ENCODE measurements at places on chromosomes 1 and 21. TPM values are rescaled to one million over a fixed set of nuclear protein-coding genes. Genes with fewer than 3 reads are reported as not detected.

- no peak overlapping the region for H3K4me3 ChIP-seq
- H3K4me1 ChIP-seq, result no peaks in the 10 kb centered on the region
- H3K27me3 ChIP-seq, result peaks cover 4% of the 10 kb centered on the region
Measured at GRCh38 chr1:53470155-53470554, 11.0 kb downstream of the DMRTB1 start.

DNA sequence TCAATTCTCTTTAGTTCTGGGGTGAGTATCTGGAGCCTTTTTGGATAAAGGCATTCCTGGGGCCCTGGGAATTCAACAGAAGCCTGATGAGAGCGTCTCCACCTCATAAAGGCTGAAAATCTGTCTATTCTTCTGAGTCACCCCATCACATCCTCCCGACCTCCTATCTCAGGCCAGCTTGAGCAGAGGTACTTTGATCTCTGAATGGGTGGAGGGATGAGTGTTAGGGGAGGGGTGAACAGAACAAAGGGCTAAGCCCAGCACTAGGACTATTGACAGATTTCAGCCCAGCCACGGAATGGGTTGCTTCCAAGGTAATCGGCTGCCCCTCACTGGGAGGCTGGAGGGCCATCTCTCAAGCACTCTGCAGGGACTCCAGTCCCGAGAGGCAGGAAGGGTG is 2.5 kb upstream of the MYBPH start:
- no peak overlapping the region for H3K27ac ChIP-seq
- no peak overlapping the region for H3K4me3 ChIP-seq
- no peak for DNase-seq
- peaks cover 18% of the 10 kb centered on the region for H3K27me3 ChIP-seq

- H3K36me3 ChIP-seq, result peaks cover 32% of the 10 kb centered on the region
- no peaks in the 10 kb centered on the region for H3K4me1 ChIP-seq
- no peak for DNase-seq
- H3K4me3 ChIP-seq, result no peak overlapping the region
- H3K27me3 ChIP-seq, result no peaks in the 10 kb centered on the region
- no peak overlapping the region for H3K27ac ChIP-seq
Measured at GRCh38 chr21:43982489-43983078, 29.5 kb upstream of the TRAPPC10 start.

- peak overlapping the region; percentile 60 for H3K4me3 ChIP-seq
- H3K36me3 ChIP-seq, result no peaks in the 10 kb centered on the region
- no peak overlapping the region for H3K27ac ChIP-seq
- no peak for DNase-seq
- no peaks in the 10 kb centered on the region for H3K27me3 ChIP-seq
Measured at GRCh38 chr1:65266476-65266875, 42.9 kb upstream of the DNAJC6 start.

- no peak overlapping the region for H3K27ac ChIP-seq
- H3K27me3 ChIP-seq, result no peaks in the 10 kb centered on the region
- H3K4me1 ChIP-seq, result peaks cover 4% of the 10 kb centered on the region
- H3K36me3 ChIP-seq, result peaks cover 45% of the 10 kb centered on the region
- no peak overlapping the region for H3K4me3 ChIP-seq
Measured at GRCh38 chr1:2488688-2489087, 12.6 kb downstream of the PLCH2 start.

DNA sequence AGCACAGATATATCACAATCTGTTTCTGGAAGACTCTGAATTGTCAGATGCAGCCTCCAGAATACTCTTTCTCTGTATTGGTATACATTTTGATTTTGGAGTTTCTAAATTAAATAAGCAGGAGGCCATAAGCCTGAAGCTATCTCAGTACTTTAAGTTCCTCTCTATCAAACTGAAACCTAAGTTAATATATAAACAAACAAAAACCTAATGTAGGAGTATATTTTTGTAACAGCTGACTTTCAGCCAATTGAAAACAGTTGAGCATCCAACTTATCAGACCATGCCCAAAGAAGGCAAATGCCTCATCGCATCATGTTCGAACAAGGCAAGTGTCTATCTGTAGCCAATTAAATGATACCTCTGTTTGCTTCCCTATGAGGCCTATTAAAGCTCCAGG is 1054.4 kb downstream of the AMY1C start:
- DNase-seq, result no peak
- H3K4me3 ChIP-seq, result no peak overlapping the region
- H3K27ac ChIP-seq, result no peak overlapping the region
- no peaks in the 10 kb centered on the region for H3K4me1 ChIP-seq
- no peaks in the 10 kb centered on the region for H3K36me3 ChIP-seq
- no peaks in the 10 kb centered on the region for H3K27me3 ChIP-seq

GRCh38 chr1:237316352-237316751 is 274.4 kb downstream of the RYR2 start:
- H3K27me3 ChIP-seq, result peaks cover 28% of the 10 kb centered on the region
- no peaks in the 10 kb centered on the region for H3K36me3 ChIP-seq
- H3K27ac ChIP-seq, result no peak overlapping the region
- H3K4me1 ChIP-seq, result no peaks in the 10 kb centered on the region

The U2AF1 gene
- total RNA-seq, result 37.9 TPM

The SETD4 gene
- 23.3 TPM for total RNA-seq

DNA sequence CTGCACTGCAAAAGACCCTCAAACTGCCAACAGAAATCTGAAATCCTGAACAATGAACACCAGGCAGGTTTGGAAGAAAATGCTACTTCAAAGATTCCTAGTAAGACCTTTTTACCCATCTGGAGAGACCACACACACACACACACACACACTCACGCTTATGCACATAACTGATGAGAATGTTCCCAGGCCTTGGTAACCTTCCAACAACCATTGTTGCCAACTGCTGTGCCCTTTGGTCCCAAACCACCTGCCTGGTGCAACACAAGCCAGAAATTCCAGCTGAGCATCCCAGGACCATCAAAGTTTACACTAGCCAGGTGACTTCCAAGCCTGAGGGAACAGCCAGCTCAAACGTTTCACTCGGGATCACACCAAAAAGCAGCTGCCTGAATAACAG is 56.9 kb downstream of the SEC16B start:
- H3K36me3 ChIP-seq, result no peaks in the 10 kb centered on the region
- H3K4me3 ChIP-seq, result no peak overlapping the region
- H3K4me1 ChIP-seq, result no peaks in the 10 kb centered on the region
- no peaks in the 10 kb centered on the region for H3K27me3 ChIP-seq
- no peak for DNase-seq

The BRDT gene
- not detected for total RNA-seq

The MCOLN2 gene
- total RNA-seq, result 3.1 TPM

GRCh38 chr1:34683616-34684015 is 71.2 kb upstream of the GJB5 start:
- H3K4me1 ChIP-seq, result no peaks in the 10 kb centered on the region
- H3K4me3 ChIP-seq, result no peak overlapping the region
- peaks cover 49% of the 10 kb centered on the region for H3K27me3 ChIP-seq

DNA sequence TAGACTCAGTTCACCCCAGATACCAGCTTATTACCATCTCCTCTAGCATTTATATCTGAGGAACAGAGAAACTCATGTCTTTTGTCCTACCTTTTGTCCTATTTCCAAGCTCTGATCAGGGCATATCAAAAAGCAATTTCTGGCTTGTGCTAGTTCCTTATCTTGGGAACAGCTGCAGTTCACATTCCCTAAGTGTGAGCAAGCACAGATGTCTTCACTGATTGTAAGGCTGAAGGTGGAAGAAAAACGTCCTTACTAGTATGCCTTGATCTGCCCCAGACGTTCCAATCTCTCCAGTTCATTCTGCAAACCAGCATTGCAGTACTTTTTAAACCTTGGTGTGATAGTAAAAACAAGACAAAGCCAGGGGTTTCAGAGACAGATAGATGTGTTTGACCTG is 139.8 kb downstream of the NCAM2 start:
- H3K4me1 ChIP-seq, result peaks cover 6% of the 10 kb centered on the region
- no peak overlapping the region for H3K27ac ChIP-seq
- no peaks in the 10 kb centered on the region for H3K36me3 ChIP-seq
- no peak for DNase-seq
- no peaks in the 10 kb centered on the region for H3K27me3 ChIP-seq

The OR2T11 gene
- total RNA-seq, result not detected

- peaks cover 41% of the 10 kb centered on the region for H3K4me1 ChIP-seq
- H3K27ac ChIP-seq, result peak overlapping the region; percentile 97
- peak; percentile 93 for DNase-seq
- no peaks in the 10 kb centered on the region for H3K27me3 ChIP-seq
Measured at GRCh38 chr1:212488436-212489283, 55.9 kb downstream of the NENF start.

The HES3 gene
- total RNA-seq, result not detected

DNA sequence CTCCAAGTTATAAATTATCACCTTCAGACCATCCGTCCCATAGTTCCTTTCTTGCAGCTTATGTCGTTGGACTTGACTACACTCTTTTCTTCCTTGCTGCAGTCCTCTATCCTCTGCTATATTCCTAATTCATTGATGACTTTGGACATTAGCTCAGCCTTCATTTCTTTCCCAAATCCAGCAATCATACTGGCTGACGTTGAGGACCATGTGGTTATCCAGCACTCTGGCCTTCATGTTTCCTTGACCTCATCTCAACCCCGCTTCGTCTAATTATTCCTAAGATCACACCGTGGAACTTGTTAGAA is 27.4 kb downstream of the RAD54L start:
- H3K27me3 ChIP-seq, result no peaks in the 10 kb centered on the region
- H3K36me3 ChIP-seq, result peaks cover 56% of the 10 kb centered on the region
- DNase-seq, result no peak
- H3K27ac ChIP-seq, result no peak overlapping the region
- no peaks in the 10 kb centered on the region for H3K4me1 ChIP-seq

DNA sequence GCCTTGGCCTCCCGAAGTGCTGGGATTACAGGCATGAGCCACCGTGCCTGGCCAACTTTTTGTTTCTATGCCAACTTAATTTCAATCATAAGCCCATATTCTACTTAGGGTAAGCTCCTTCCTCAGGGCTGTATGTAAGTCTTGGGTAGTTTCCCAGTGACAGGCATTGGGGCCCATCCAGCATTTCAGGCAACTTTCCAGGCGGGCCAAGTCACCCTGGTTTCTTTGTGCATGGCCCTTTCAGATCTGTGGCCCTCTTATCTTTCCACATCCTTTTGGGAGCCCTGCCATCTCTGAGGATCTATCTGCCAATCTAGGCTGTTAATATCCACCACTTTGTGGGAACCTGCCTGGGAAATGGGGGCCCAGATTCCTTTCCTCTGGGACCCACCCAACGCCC is 58.7 kb downstream of the TNN start:
- no peaks in the 10 kb centered on the region for H3K27me3 ChIP-seq
- H3K27ac ChIP-seq, result no peak overlapping the region
- peaks cover 13% of the 10 kb centered on the region for H3K4me1 ChIP-seq
- H3K36me3 ChIP-seq, result no peaks in the 10 kb centered on the region

The NPPA gene
- not detected for total RNA-seq

The HPDL gene
- total RNA-seq, result not detected

The EDARADD gene
- total RNA-seq, result 1.1 TPM

The LRRC71 gene
- not detected for total RNA-seq

DNA sequence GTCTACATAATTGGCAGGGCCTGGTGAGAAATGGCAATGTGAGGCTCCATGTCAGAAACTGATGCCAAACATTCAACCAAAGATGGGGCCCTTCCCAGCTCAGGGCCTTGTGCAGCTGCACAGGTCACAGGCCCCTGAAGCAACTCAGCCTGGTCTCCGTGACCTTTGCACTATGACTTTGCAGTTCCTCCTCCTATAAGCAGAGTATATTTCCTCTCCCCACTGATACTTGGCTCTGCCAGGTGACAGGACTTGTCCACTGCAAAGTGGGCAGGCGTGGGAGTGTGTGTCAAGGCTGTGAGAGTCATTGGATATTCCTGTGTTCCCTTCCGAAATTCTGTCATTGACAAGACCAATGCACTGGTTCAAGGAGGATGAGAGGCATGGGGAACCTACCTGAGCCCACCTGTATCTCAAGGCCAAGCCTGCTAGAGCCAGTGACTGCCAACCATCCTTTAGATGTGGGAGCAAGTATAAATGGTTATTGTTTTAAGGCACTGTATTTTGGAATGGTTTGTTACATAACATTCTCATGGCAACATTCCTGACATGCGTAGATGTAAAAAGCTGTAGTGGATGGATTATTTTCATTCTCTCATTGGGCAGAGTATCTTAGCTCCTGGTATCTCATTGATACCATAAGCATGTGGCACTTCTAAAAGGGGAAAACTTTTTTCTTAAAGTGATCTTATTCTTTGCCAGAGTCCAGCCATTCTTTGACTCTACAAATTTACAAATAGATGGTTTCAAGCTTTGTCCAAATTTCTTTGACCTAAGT is 75.2 kb downstream of the CNIH3 start:
- DNase-seq, result no peak
- H3K4me1 ChIP-seq, result no peaks in the 10 kb centered on the region
- no peaks in the 10 kb centered on the region for H3K27me3 ChIP-seq
- H3K27ac ChIP-seq, result no peak overlapping the region
- no peaks in the 10 kb centered on the region for H3K36me3 ChIP-seq

GRCh38 chr1:216046336-216046735 is 376.9 kb downstream of the USH2A start:
- no peak overlapping the region for H3K27ac ChIP-seq
- no peak for DNase-seq
- peaks cover 75% of the 10 kb centered on the region for H3K27me3 ChIP-seq
- H3K4me3 ChIP-seq, result no peak overlapping the region
- no peaks in the 10 kb centered on the region for H3K36me3 ChIP-seq

GRCh38 chr1:86000601-86001000 is 156.0 kb downstream of the COL24A1 start:
- H3K4me1 ChIP-seq, result peaks cover 5% of the 10 kb centered on the region
- H3K36me3 ChIP-seq, result no peaks in the 10 kb centered on the region
- DNase-seq, result no peak

GRCh38 chr1:75203415-75204277 is 69.5 kb downstream of the LHX8 start:
- DNase-seq, result peak; percentile 52
- H3K27ac ChIP-seq, result no peak overlapping the region
- H3K27me3 ChIP-seq, result peaks cover 7% of the 10 kb centered on the region
- H3K4me1 ChIP-seq, result peaks cover 3% of the 10 kb centered on the region

- H3K27ac ChIP-seq, result no peak overlapping the region
- no peak for DNase-seq
- no peaks in the 10 kb centered on the region for H3K4me1 ChIP-seq
- no peaks in the 10 kb centered on the region for H3K36me3 ChIP-seq
Measured at GRCh38 chr1:94339206-94339927, 78.8 kb upstream of the ABCD3 start.

DNA sequence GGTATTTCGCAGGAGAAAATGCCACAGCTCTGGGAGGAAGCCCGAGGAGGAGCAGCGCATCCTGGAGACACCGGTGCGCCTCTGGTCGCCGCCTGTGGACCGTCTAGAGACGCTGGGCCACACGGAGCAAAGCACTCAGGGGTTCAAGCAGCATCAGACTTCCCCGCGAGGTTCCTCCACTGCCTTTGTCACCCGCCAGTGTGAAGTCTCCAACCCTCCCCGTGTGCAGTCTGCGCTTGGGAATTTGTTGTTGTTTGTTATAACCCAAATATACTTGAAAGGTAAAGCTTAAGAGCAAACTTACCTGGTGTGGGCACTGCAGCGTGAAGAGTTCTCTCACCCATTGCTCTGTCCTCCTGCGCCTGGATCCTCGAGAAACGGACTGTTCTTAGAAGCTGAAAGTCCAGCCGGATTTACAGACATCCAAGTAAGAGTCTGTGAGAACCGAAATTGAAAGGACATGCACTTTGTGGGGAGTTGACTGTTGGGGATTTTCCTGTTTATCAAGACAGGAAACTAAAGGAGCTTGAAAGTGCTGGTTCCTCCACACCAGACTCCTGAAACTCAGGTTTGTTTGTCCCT is at the start of gene GBP4:
Gene GBP4, minus strand, starts transcription at position 452 of the 582 bp plus-strand sequence. Its CDS starts 108 bp downstream, at position 344.
- no peak within 1 kb of the TSS for H3K27ac ChIP-seq
- no peaks in the 10 kb centered on the region for H3K36me3 ChIP-seq
- H3K4me3 ChIP-seq, result peak within 1 kb of the TSS; percentile 9

Data from MCF 10A (cell line).